Smooth muscle cell of the brain vasculature (primary cell): ENCODE measurements at places on chromosomes 7 and 10.
A peak's percentile ranks its signal among the peaks of the same experiment; 100 is the strongest.

GRCh38 chr10:60980997-60981396, 37.0 kb upstream of the RHOBTB1 start:
- no peak for DNase-seq

GRCh38 chr7:117582219-117582704, 102.4 kb downstream of the CFTR start:
- no peak for DNase-seq

- DNase-seq: no peak
These were observed 85.2 kb downstream of the IGF2BP3 start for GRCh38 chr7:23385140-23385539.

DNA sequence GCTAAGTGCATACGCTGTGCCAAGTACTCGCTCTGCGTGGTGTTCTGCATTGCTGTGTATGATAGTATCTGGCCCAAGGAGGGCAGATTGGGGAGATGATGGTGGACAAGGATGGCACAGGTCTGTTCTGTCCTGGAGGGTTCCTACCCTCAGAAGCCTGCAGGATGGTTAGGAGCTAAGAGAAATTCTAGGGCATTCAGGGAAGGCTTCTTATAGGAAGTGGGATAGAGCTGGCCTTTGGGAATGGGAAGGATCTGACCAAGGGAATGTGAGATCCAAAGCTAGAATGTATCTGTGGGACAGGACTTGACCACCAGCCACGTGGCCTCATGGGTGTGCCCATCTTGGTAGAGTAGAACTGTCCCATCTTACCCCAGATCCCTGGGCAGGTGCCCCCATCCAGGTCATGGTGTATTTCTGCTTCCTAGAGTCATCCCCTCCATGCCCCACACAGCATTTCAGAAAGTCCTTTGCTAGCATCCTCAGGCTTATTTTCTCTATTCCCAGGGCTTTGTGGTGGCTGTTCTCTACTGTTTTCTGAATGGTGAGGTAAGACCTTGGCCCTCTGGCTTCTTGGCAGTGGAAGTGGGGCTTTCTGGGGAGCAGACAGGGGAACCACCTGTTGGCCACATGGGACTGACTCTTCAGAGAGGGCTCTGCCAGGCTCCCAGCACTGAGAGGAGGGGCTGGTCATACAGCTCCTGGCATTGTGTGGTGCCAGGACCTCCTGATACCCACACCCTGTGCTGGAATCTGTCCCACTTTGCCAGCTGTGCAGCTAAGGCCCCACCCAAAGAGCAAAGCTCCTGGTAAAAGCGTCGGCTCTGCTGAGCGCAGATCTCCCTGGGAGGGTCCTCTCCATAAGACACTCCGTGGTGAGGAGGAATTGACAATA, 52.5 kb downstream of the ADCYAP1R1 start:
- no peak for DNase-seq

- DNase-seq: no peak
These were observed 152.9 kb downstream of the NRF1 start for GRCh38 chr7:129764247-129765084.

DNA sequence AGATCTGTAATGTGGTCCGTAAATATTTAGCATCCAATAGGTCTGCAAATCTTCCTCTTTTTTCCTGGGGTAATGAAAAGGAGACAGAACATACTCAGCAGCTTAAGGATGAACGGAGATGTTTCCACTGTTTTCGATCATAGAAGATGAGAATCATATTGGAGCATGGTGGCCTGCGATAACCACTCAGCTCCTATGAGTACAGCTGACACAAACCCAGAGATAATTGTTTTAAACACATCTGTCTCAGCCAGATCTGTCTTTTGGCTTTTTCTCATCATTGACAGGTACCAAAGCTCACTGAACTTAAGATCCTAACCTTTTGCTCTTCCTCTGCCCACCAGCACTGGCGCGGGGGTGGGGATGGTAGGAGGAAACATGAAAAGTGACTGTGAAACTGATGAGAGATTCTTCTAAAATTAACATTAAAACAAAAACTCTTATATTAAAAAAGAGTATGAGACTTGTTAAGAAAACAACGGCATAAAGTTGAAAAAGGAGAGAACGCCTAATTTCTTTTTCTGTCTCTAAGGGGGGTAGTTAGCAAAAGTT, 71.0 kb downstream of the SVOPL start:
- DNase-seq: no peak

GRCh38 chr7:88165697-88166096, 54.1 kb downstream of the SRI start:
- no peak for DNase-seq

- no peak for DNase-seq
These were observed 169.9 kb downstream of the KCND2 start for GRCh38 chr7:120442838-120443237.

DNA sequence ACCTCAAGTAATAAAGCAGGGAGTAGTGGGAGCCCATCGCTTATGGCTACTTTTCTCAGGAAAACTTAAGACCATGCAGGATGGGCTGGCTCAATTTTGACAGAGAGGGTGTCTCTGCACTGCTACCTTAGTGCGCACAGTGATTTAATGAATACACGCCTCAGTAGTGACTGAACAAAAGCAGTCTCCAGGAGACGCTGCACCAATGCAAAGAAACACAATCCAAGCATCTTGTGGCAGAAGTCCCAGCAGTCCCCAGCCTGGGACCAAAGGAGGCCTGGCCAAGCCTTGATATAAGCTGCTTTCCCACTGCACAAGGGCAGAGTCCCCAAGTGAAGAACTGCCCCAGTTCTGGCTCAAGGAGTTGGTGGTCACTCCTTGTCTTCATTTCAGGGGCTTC, 368.9 kb downstream of the KCNMA1 start:
- no peak for DNase-seq

- DNase-seq: peak; percentile 12
These were observed 23.6 kb upstream of the VPS41 start for GRCh38 chr7:38932509-38933168.

GRCh38 chr7:135661311-135662122, 797 bp upstream of the STMP1 start:
- no peak for DNase-seq

DNA sequence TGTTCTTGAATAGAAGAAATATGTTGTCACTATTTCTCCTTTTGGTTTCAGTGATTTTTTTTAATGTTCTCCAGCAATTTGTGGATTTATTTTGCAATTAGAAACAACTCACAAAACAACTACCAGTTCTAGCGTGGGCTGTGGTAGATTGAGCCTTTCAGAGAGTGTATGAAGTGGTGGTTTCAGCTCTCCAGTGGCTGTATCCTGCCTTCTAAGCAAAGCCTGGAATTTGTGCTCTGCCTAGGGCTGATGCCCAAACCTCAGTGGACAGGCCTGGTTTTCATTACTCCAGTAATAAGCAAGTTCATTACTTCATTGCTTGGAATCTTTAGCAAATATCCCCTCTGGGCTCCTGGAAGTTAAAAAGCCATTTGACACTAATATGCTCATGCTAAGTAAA, 35.9 kb downstream of the APBB1IP start:
- no peak for DNase-seq

DNA sequence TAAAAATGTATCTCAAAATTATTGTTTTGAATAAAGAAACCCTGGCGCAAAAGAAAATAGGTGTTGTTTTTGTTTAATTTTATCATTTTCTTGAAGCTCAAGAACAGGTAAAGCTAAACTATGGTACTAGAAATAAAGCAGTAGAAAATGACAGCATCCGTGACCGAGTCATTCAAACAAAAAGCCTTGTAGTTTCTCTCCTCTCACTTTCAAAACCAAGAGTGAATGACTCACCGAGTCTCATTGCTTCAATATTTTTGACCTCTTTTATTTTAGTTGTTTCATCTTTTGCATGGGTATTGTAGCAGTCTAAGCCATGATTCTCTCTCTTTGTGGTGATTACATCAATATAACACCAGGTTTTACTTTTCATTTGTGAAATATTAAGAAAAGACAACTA, 396.5 kb downstream of the POM121L12 start:
- no peak for DNase-seq

GRCh38 chr7:138126928-138127327, 50.7 kb downstream of the AKR1D1 start:
- no peak for DNase-seq

DNA sequence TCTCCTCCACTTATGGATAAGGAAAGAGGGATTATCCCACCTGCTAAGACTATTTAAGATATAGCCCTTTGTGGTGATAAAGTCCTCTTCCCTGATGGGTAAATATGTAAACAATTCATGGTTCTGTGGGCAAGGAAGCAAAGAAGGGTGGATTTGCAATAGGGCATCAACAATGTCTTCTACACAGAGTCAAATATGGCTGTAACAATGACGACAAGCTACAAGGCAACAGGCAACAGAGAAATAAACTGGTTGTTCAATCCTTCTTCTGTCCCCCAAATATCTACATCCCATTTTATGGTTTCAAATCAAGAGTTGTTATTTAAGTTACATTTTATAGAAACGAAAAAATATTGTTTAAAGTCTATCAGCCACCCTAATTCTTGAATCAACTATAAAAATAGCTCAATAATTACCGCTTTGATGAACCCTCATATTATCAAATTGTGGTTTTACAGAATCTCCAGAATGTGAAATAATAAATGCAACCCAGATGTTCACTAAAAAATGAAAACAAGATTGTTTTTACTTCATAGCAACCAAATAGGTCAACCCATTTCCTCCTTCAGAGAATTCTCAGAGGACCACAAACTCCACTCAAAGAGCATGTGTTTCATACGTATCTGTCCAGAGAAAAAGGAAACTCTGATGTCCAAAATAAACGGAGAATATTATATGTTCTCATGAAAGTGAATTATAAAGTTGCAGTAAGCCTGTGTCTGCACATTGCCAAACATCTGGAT, 13.8 kb downstream of the CYTH3 start:
- peak; percentile 86 for DNase-seq

GRCh38 chr10:71432101-71432905, 35.6 kb downstream of the CDH23 start:
- no peak for DNase-seq

DNA sequence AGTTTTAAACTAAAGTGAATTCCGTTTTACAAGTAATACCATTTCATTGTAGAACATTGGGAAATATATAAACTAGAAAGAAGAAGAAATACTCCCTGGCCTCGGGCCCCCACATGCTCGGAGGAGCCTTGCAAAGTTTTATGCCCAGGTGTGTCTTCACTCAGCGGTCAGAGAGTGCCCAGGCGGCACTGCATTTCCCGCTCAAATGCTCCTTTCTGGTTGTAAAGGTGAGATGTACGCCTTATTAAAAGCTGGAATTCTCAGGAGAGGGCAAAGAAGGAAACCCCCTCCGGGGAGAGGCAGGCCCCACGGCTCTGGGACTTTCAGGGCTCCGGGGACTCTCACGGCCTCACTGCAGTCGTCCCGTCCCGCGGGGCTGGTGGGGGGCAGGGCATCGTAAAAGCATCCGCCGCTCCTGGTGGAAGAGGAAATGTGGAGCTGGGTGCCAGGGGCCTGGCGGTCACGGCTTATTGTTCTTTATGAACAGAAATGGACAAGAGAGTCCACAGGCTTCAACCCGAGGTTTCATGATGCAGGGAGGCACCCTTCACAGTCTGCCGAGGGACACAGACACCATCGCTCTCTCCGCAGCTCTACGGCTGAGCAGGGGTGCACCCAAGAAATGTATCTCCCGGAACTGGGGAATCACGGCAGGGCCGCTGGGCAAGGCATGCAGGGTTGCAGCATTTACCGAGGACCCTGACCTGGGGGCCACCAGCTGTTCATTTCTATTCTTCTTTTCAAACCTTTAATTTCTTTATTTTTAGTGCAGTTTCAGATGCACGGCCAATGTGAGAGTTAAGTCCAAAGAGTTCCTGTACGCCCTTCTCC, 47.7 kb upstream of the INPP5A start:
- DNase-seq: no peak

DNA sequence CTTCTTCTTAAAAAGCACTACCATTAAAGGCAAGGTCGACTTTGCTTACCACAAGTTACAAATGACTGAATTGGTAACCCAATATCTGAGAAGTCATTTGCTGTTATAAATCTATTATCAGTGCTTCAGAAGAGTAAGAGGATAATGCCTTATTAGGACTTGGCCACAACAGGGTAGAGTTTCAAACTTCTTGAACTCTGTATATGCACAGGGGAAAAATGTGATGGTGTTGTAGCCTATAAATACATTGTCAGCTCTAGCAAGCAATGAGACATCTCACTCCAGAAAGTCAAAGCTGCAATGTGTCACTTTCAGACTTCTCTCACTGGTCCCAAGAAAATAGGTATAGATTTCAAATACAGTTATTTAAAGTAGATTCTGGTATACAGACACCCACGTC, 9.3 kb downstream of the TFEC start:
- no peak for DNase-seq

DNA sequence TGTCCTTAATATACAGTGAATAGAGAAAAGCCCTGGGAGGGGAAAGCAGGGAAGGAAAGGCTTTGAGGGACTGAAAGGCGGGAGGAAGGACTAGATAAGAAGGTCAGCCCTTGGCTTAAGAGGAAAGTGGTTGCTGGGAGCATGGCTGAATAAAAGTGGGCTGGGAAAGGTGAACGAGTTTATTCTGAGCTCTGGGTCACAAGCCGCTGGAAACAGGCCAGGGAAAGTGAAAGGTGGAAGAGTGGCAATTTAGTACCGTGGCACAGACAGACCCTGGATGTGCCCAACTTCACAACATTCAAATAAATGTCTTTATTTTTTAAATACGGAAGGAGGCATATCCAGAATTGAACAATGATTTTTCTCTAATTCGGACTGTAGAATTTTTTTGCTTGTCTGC, 39.7 kb downstream of the TAC1 start:
- no peak for DNase-seq

- DNase-seq: no peak
These were observed 121.4 kb downstream of the ZFAND4 start for GRCh38 chr10:45550903-45551786.

- no peak for DNase-seq
These were observed 15.8 kb upstream of the GNA12 start for GRCh38 chr7:2859952-2860351.

GRCh38 chr7:69781412-69781846, 183.2 kb downstream of the AUTS2 start:
- DNase-seq: no peak

DNA sequence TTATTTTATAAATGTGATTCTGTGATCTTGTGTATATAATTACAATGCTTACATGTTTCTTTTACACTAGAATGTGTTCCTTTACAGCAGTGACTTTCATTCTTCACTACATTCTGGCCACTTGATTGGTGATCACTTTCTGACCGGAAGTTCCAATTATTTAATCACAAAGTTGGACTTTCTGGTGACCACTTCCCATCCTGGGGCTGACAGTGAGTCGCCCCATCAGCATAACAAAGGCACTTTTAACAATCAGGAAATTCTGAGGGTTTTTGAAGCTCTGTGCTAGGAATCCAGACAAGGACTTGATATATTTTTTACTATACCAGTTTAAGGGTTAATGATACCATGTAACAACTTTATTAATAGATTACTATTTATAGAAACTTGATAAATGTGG, 282.3 kb upstream of the KAT6B start:
- DNase-seq: no peak
